Activated naive CD4-positive, alpha-beta T cell treated with anti-CD3 and anti-CD28 coated beads, Interleukin-2, amount 50 U/mL, for 16 hours (primary cell): ENCODE measurements at places on chromosomes 13 and 19.

GRCh38 chr19:50835785-50836542 lies 2.6 kb upstream of the KLK15 start:
- peak; percentile 76 for DNase-seq

GRCh38 chr13:86825410-86825809 lies 845.8 kb upstream of the SLITRK5 start:
- DNase-seq = no peak

- no peak for DNase-seq
Measured at GRCh38 chr19:57249329-57249728, 8.9 kb downstream of the ZNF805 start.

DNA sequence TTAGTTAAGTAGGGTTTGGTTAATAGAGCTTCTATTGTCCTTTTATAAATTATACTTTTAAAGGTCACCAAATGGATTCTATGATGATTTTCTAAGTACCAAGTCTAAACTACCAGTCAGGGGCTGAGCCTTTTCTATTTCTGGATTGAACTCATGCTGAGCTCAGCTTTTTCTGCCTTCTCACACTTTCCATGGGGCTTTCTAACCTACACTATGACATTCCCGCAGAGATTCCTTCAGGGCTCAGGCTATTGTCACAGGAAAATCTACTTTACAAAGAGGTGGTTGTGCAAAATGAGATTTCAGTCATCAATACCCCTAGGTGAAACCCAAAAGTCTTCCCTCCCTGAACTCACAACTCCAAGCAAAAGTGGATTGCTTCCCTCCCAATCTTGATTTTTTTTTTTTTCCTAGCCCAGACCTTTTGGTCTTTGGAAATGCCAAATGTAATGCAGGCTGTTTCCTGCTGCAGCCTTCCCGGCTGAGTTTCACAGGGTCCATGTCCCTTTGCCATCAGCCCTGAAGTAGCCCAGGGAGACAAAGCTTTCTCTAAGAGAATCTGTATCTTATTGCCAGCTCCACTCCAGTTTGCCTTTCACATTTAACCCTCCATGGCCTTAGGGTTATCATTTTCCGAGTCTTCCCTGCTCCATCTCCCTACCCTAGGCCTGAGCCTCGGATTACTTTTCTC lies 13.6 kb downstream of the C13orf42 start:
- no peak for DNase-seq

- peak; percentile 73 for DNase-seq
Measured at GRCh38 chr19:35114353-35115176, 1.1 kb upstream of the FXYD3 start.

GRCh38 chr19:48887861-48888612 lies 10.5 kb downstream of the TULP2 start:
- DNase-seq = no peak
